Stimulated activated CD8-positive, alpha-beta memory T cell treated with anti-CD3 and anti-CD28 coated beads, Interleukin-7, amount 100 ng/mL, for 1 hour (primary cell): ENCODE measurements at places on chromosomes 5 and 9.

- DNase-seq: no peak
Observed at GRCh38 chr9:117704024-117704575, at the start of gene TLR4. TLR4 (plus strand) TSS chr9:117704403; CDS start chr9:117704473, 70 bp downstream.

GRCh38 chr5:146369691-146370090 is 31.1 kb downstream of the POU4F3 start:
- DNase-seq: no peak

- no peak for DNase-seq
Observed at GRCh38 chr5:140322751-140323731, 20.1 kb upstream of the PFDN1 start.

GRCh38 chr9:42388146-42388690 is 204.8 kb downstream of the SPATA31A6 start:
- DNase-seq: no peak

DNA sequence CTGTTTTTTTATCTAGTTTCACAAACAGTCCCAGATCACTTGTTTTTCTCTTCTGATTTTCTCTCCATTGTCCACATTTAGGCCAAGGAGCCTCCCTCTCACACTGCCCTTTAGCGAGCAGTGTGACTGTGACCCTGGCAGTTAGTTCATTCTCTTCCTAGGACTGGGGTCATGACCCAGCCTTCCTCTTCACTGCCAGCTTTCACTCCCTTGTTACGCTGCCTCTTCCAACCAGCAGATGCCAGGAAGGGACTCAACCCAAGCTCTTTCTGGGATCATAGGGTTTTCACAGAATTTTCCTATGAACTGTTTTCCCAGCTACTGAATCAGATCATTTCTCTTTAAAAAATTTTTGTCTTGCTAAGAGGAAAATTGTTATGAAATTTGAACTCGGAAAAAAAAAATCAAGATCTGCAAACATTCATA is 70.9 kb downstream of the LMNB1 start:
- DNase-seq: no peak

- no peak for DNase-seq
Observed at GRCh38 chr9:91037511-91038482, 236.2 kb downstream of the SYK start.

GRCh38 chr9:135692410-135692809 is 6.9 kb downstream of the SOHLH1 start:
- no peak for DNase-seq

GRCh38 chr9:134842321-134842720 is 38.3 kb upstream of the FCN2 start:
- no peak for DNase-seq

GRCh38 chr5:91111473-91112238 is 271.5 kb downstream of the ARRDC3 start:
- no peak for DNase-seq

- no peak for DNase-seq
Observed at GRCh38 chr5:52989025-52989780, at the start of gene ITGA2. ITGA2 (plus strand) TSS chr5:52989352; CDS start chr5:52989469, 117 bp downstream.

- DNase-seq: no peak
Observed at GRCh38 chr9:38289866-38290245, 102.6 kb upstream of the ALDH1B1 start.

- no peak for DNase-seq
Observed at GRCh38 chr5:161382685-161383084, 163.8 kb downstream of the GABRB2 start.

DNA sequence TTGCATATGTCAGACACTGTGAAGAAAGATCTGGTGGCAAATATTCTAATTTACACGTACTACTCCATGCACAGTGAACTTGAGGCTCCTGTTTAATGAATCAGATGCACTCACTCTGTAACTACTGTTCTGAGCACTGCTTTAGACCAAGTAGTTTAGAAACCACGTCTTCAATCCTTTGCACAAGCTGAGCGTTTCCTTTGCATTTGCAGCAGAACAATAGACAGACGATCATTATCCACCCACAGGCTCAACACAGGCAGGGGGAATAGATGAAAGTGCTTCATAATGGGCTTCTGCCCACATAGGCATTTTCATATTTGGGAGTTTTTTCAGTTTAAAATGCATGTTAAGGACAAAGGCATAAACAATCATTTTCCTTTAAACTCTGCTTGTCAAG is 423.3 kb upstream of the ADAMTS16 start:
- DNase-seq: no peak

DNA sequence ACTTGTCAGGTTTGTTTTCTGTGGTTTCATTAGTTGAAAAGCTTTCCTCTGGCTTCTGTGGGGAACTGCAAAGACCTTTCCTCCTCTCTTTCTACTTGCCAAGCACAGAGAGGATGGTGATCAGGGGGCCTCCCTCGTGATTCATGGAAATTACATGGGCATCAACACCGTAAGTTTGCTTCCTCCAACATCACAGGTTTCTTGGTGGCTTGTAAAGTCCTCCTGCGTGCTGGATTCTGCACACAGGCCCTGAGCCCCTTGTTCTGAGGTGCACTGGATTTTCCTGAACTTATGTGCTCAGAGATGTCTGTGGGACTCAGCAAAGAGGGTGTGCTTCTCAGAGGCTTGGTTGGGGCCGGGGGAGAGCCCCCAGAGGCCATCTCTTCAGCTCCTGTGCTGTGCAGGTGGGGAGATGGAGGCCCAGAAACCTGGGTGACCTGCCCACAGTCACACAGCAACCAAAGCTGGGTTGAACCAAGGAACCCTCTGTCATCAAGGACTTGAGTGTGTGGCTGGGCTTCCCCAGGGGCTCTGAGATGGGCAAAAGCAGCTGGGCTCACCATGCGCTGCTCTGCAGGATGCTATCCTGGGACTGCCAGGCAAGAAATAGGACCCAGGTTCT is 36.5 kb downstream of the RGS3 start:
- no peak for DNase-seq

GRCh38 chr9:110092792-110093191 is 115.2 kb downstream of the C9orf152 start:
- no peak for DNase-seq

DNA sequence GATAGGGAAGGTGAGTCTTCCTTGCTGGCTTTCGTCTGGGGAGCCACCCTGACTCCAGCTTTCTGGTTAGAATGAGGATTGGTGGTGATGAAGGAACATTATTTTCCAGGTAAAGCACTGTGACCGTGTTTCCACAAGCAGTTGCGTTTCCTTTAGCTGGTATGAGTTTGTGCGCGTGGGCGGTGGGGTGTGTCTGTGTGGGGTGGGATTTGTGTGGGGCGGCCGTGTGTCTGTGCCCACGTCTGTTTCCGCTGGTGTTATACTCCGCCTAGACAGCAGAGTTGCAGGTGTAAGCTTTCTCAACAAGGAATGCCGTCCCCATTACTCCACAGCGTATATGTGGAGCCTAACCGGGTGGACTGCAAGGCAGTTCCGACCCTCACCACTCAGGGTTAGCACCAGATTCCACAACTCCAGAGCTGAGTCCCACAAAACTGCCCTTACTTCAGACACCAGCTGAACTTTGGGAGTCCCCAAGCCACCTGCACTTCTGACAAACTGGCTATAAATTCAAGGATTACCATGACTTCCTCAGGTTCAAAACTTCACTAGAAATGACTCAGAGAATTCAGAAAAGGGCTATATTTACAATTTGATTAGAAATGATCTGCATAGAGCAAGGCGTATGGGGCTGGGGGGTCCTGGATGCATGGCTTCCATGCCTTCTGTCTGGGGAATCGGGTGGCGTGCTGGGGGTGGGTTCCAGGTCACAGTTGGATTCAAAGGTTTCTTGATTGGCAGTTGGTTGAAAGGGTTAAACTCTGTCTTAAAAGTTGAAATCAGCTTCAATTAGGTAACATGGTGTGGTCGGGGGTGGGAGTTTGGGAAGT is 29.8 kb downstream of the PROP1 start:
- DNase-seq: no peak

GRCh38 chr9:134190232-134191121 is 26.1 kb upstream of the RNU6ATAC start:
- no peak for DNase-seq

- DNase-seq: no peak
Observed at GRCh38 chr9:123246534-123246933, 21.9 kb downstream of the STRBP start.

DNA sequence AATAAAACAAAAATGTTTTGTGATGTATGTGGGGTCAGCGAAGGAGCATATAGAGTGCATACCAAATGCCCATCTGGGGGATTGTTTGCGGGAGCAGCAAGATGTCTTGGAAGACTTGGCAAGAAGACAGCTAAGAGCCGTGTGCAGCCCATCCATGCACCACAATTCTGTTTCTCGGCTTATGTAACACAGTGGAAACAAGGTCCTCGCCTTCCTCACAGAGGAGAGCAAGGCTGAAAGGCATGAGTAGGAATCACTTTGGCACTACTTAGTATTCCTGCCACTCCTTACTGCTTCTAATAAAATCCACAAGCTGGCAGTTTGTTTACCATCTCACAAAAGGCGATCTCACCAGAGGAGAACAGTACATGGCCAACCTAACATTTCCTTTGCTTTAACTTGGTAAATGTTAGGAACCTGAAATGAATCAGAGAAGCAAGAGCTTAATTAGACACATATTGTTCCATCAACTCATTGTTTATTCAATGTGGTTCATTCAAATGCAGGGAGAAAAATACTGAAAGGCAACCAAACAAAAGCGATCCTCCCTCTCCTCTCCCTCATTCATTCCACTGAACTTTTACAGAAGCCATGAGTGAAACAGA is 648.1 kb downstream of the ACTL7B start:
- no peak for DNase-seq

GRCh38 chr5:103646698-103647614 is 84.4 kb upstream of the NUDT12 start:
- no peak for DNase-seq

GRCh38 chr5:13987843-13988464 is 43.5 kb upstream of the DNAH5 start:
- no peak for DNase-seq

- DNase-seq: no peak
Observed at GRCh38 chr9:135335691-135336181, 143.8 kb upstream of the PPP1R26 start.

DNA sequence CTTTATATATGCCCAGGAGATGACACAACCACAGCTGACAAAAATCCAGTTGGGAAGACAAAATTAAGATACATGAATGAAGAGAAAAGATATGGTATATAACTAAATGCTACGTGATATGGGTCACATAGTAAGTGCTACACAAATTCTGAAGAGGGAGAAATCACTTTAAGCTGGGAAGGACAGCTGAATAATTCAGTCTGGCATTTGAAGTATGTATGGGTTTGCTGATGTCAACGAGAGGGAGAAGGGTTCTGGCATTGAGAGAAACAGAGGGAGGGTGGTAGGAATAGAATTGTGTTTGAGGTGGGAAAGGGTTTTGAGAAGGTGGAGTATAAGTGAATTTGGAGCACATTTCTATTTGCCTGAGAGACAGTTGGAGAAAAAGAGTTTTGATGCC is 6.7 kb upstream of the SLIT3 start:
- no peak for DNase-seq
